HTR-8/SVneo (cell line): ENCODE measurements at places on chromosomes 1 and 21.
A peak's percentile ranks its signal among the peaks of the same experiment; 100 is the strongest.

GRCh38 chr1:32666901-32667566 is 16.0 kb downstream of the RBBP4 start:
- DNase-seq = no peak

GRCh38 chr1:10338047-10338446 is 60.8 kb upstream of the PGD start:
- peak; percentile 73 for DNase-seq

- no peak for DNase-seq
These were observed 96.4 kb downstream of the SSBP3 start for GRCh38 chr1:54309631-54310366.

- DNase-seq = peak; percentile 63
These were observed at the start of gene POMGNT1 for GRCh38 chr1:46197964-46198811. POMGNT1 (minus strand) TSS chr1:46198434; CDS start chr1:46197821, 613 bp downstream.

DNA sequence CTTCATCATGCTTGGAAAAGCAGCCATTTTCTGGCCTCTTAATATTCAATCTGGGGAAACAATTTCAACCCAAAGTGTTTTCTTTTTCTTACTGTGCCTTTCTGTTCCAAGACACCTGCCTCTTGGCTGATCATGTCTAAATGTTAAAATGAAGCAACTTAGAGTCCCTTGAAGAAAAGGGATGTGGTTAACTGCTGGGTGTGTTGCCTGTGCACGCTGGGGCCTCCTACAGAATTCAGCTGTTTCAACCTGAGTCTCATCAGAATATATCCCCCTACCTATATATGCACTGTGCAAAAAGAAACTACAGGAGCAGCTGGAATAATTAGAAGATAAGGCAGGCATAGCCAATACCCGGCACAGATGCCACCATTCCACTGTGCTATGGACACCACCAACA is 222.0 kb downstream of the OMA1 start:
- no peak for DNase-seq

DNA sequence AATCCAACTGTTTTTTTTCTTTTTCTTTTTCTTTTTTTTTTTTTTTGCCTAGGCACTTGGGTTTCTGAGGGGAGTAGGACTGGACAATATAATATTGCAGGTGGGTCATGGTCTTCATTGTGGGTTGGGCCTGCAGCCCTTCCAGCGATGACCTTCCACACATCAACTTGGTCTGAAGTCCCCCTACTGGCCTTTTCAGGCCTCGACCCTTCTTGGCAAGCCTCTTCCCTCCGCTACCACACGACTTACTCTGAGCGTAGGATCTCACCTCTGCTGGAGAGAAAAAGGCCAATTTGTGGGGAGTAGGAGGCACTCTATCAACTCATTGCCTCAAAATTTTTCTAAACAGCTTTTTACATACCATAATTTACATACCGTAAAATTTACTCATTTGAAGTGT is 51.1 kb upstream of the GRIK3 start:
- DNase-seq = no peak

- DNase-seq = no peak
These were observed 58.0 kb downstream of the MATN1 start for GRCh38 chr1:30665216-30666010.

GRCh38 chr21:25735646-25736597 is 1.1 kb downstream of the GABPA start:
- peak; percentile 65 for DNase-seq

GRCh38 chr1:54814571-54814970 is 13.4 kb upstream of the TTC22 start:
- DNase-seq = no peak

- no peak for DNase-seq
These were observed 112.9 kb upstream of the WARS2 start for GRCh38 chr1:119253366-119253765.

DNA sequence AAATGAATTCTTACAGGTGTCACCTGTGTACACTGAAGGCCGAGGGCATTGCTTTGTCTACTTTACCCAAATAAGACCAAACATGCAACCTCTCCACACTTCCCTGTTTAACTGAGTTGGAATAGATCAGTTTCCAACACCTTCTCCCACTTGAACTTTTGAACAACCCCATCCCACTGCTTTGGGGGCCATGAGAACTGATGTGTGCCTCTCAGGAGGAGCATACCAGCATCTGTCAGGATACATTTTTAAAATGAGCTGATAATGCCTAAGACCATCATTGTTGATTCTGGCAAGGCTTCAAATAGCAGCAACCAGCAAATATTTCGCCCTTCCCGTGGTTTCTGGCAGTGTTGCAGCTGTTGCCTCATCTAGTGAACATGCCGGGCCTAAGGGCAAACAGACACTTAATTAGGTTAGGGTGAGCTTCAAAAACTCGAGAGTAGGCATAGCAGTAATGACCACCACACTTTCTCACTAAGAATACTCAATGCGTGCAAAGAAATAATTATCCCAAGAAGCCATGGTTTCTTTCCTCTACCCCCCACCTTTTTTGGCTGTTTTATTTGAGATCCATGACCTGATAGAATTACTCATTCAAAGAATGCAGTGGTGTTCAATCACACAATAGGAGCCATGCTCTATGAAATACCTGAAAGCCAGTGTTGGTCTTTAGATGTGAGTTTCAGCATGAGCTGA is 63.7 kb downstream of the MAP10 start:
- peak; percentile 83 for DNase-seq

DNA sequence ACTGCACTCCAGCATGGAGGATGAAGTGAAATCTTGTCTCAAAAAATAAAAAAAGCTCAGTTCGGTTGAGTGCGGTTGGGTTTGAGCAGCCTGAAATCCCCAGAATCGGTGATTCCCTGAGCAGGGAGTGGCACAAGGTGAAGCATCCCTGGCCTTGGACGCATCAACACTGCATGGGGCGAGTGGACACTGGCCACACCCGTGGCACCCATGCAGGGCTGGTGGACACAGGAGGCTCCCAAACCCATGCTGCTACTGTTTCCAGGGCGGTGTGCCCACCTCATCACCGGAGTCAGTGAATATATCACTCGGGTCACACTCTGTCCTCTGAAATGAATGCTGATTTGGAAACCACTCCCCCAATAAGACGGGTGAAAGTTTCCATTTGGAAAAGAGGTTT is 53.4 kb upstream of the ACTRT2 start:
- DNase-seq = no peak

DNA sequence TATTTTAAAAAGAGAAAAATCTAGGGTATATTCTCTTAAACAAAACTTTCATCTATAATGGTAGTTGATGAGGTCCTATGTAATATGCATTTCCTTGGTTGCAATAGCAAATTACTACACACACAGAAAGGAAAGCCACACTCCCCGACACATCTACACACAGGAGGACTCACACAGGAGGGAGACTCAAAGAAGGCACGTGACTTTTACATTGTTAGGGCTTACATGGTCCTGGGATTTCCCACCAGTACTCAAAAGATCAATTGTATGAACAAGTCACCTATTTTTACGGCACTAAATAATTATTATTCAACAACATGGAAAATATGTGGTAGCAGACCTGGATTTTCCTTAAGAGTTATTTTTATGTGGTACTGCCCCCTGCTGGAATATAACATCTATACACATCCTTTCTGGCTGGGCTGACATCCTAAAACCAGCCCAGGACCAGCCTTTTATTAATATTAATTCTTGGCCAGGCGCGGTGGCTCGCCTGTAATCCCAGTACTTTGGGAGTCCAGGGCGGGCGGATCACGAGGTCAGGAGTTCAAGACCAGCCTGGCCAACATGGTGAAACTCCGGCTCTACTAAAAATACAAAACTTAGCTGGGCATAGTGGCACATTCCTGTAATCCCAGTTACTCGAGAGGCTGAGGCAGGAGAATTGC is 33.9 kb upstream of the LGALS8 start:
- DNase-seq = peak; percentile 72

GRCh38 chr1:175319912-175320230 is 127.3 kb upstream of the KIAA0040 start:
- DNase-seq = no peak
